GM18507 (cell line): ENCODE measurements at places on chromosomes 3 and 15.

DNA sequence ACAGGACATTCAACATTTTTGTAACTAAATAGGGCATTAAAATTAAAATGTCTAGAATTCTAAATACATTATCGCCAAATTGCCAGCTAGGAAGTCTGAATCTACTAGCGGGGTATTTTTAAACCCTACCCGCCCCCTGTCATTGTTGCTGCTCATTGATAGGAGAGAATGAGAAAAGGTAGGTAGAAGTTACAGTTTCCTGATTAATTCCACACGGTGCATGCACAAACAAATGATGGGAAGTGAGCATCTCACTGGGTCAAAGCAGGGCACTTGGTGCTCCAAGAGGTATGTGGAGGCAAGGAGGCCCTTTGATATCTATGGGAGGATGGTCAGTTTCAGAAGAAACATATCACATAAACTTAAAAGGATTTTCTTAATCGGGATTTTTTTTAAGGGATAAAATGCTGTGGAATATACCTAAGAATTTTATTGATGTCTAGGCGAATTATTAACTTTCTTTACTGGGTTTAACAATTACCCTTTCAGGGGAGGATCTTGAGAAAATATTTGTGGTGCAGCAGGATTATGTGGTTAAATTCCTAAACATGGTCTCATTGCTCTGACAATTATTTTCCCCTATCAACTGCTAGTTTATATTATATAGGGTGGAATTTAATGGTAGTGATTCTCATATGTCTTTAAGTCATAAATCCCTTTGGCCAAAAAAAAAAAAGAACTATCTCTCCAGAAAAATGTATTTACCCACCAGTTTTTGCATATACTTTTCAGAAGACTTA is 236.0 kb upstream of the GOLGA6L4 start:
- no peak for DNase-seq

DNA sequence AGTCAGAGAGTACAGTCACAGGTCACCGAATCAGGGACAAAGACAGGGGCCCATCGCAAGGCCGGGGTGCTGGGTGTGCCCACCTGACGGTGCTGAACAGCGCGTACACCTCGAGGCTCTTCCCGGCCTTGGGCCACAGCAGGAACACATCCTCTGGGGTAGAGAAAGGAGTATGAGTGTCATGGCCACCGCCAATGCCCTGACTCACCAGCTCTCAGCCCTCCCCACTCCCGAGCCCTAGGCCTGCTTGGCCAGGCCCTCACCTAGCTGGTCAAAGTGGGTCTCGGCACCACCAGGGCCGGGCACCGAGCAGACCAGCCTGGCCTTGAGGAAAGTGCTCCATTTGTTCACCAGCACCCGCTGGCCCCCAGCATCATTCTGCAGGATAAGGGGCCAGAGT is 4.2 kb downstream of the SEMA3G start:
- DNase-seq = no peak

- DNase-seq = no peak
These were observed 30.4 kb upstream of the FBLN2 start for GRCh38 chr3:13518516-13518953.

DNA sequence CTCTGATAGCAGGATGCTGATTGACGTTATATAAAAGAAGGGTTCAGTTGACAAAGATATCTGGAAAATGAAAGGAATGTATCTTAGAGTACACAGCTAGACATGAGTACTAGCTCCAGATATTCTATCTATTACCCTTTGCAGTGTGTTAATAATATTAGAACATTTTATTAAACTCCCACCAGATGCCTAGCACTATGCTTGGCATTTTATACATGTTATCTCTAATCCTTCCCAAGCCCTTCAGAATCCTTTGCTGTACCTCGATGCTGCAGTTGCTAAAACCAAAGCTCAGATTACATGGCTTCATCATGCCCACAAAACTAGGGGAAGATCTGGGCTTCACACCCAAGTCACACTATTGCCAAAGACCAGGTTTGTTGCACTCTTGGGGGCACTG is 350.1 kb upstream of the AZI2 start:
- DNase-seq = no peak

GRCh38 chr15:58842713-58843396 is 71.8 kb downstream of the MINDY2 start:
- DNase-seq = no peak

DNA sequence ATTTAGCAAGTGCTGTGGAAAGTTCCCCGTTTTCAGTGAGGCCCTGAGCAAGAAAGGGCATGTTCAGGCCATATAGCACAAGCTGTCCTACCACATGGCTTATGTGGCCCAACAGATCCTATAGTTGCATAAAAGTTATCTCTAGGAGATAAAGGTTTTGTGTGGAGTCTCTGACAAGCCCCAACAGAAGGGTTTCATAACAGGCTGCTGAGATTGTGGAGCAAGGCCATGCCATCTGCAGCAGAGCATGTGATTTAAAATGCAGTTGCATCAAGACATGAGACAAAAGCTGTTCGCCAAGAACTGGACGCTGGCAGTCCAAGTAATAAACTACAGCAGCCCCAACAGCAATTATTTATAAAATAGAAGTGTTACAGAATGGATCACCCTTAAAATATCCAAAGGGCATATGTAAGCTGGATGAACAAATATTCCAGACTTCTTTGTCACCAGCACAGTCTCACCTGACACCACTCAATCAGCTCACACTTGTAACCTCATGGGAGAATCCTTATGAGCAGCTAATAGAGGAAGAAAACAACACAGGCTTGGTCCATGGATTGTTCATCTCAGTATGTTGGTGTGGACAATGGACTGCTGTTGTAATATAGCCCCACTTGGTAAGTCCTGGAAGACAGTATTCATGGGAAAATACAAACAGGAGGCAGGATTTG is 14.4 kb upstream of the CLDN1 start:
- DNase-seq = no peak

- DNase-seq = no peak
These were observed 1.1 kb upstream of the ZBTB38 start for GRCh38 chr3:141367038-141367730.

GRCh38 chr3:110577854-110578253 is 493.8 kb upstream of the NECTIN3 start:
- no peak for DNase-seq

DNA sequence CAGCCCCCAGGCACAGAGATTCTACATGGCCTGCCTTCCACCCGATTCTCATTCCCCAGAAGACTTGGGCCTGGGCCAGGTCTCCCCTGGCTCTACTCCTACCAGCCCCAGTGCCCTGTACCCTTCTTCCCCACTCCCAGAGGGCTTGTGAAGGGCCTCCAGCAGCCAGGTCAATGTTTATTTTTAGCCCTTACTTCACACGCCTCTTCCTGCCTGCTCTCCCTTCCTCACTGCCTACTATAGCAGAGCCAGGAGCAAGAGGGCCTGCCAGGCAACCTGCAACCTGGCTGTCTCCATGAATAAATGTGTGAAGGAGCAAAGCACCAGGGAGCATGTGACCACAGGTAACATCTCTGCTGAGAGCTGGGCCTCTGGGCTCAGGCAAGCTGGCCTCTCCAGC is 26.4 kb upstream of the APEH start:
- no peak for DNase-seq

GRCh38 chr3:76063019-76063418 is 277.7 kb upstream of the ZNF717 start:
- no peak for DNase-seq

DNA sequence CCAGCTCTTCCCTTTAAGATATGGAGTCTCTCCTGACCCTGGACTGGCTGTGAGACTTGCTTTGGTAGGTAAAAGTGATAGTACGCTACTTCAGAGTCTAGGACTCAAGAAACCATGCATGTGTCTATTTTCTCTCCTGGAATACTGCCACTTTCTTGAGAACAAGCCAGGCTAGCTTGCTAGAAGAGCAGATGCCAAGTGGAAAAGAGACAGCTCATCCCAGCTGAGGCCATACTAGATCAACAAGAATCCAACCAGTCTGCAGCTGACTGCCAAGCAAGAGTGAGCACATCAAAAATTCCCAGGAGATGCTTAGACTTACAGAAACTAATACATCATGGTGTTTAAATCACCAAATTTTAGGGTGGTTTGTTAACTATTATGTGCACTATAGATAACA is 208.3 kb upstream of the RBMS3 start:
- DNase-seq = no peak

GRCh38 chr15:41877631-41878354 is 16.1 kb downstream of the SPTBN5 start:
- DNase-seq = no peak

DNA sequence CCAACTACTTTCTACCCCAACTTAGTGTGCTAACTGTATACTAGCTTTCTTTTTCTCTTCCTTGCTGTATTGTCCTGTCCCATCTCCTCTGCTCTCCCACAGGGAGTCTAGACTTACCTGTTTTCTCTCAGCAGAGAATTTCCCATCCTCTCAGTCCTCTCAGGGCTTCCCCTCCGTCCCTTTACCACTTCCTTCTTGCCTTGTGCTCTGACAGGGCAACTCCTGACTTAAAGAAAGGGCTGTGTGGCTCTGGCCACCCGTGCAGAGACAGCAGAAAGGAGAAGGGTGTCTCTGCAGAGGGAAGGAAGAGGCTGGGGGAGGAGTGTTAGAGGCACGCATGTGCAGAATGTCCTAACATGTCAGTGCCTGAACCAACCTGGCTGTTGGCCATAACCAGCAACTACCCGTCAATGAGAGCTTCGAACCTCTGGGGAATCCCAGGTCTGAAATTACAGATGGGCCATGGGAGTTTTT is at the start of gene GCSAM:
TSS of gene GCSAM (minus strand) at position 274 of the 474 bp plus-strand sequence. CDS start at position 146, 128 bp downstream.
- DNase-seq = peak; percentile 54

DNA sequence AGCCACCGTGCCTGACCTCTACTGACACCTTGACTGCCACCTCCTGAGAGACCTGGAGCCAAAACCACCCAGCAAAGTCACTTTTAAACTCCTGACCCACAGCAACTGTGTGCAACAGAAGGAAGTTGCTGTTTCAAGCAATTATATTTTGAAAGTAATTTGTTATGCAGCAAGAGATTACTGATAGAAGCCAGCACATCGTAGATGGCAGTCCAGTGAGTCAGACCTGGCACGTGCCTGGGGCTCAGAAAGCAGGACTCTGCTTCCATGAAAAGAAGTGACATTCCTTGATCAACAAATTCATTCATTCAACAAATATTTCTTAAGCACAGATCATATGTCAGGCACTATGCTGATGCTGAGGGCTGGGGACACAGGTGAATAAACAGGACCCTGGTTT is 5.7 kb upstream of the CSPG4 start:
- no peak for DNase-seq

GRCh38 chr15:20295238-20295811 is 246.3 kb downstream of the GOLGA6L6 start:
- DNase-seq = no peak

- no peak for DNase-seq
These were observed 58.9 kb upstream of the MAGI1 start for GRCh38 chr3:66097647-66098046.

DNA sequence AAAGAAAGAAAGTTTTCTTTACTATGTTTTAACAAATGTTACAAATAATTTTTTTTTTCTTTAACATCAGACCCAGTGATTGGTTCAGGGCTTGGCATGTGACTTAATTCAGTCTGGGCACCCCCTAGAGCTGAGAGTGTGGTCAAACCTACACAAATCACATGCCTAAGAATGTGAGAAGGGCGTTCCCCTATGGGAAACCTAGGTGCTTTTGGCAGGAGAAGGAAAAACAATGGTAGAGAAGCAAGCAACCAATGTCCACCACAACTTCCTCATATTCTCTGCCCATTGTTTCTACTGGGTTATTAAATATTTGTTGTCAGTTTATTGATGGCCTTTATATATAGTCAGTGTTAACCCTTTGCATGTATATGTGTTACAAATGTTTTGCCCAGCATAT is 21.4 kb upstream of the PIAS1 start:
- peak; percentile 18 for DNase-seq

- DNase-seq = no peak
These were observed 11.7 kb downstream of the ATP6V1A start for GRCh38 chr3:113758389-113759024.

DNA sequence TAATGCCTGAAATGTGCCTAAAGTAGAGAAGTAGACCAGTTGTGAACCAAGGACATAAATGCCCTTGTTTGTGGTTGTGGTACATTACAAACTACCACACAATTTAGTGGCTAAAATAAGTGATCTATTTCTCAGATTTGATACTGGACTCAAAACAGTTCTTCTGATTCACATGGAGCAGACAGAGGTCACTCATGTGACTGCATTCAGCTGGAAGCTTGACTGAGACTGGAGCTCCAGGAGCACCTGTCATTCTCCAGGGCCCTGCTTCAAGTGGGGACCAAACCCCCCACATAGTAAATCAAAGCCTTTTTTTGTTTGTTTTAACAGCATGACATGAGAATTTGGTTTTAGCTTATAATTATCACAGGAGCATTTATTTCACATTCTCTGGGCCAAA is 301.2 kb downstream of the OXSM start:
- no peak for DNase-seq

DNA sequence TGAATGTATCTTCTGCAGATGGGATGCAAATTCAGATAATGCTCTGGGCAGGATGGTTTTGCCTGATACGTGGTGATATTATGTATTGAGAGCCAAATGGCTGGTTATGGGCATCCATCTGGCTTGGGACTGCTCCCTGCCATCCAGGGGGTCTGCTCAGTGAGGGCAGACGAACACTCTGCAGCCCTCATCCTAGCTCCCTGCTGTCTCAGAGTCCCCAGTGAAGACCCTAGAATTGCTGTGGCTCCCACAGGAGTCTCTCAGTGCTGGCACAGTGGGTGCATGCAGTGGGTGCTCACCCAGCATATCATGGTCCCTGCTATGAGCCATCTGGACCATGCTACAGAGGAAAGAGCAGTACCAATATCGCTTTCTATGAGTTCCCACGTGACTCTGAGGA is 10.3 kb downstream of the CX3CR1 start:
- DNase-seq = no peak

DNA sequence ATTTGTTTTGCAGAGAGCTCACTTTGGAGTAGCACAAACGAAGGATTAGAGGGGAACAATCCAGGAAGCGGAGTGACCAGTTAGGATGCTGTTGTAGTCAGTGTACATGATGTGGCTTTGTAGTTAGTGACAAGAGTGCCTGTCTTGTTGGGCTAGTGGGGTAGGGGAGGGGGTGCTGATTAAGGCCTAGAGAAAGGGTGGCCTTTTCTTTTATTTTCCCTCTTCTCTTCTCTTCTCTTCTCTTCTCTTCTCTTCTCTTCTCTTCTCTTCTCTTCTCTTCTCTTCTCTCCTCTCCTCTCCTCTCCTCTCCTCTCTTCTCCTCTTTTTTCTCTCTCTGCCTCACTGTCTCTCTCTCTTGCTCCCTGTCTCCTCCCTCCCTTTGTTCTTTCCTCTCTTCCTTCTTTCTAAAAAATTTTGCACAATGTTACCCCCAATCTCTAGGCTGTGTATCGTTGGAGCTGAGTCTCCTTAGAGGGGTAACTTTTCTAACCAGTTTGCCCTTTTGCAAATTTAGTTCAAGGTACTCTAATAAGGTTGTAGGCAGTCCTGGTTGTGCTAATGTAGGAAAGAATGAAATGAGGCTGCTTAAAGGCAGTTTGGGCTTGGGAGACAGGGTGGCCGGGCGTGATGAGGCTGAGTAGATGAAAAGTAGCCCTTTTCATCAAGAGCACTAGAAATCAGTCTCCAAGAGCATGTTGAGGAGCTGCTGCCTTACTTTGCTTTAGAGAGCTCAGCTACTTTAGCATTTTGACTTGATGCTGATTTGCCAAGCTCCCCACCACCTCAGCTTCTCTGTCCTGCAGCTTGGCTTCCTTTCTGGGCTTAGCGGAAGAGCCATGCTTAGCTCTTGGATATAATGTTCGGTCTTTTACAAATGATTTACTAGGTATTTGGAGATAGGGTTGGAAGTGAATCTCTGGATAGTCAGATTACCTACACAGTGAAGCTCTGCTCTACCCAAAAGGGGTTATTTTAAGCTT is 58.6 kb downstream of the SV2B start:
- DNase-seq = no peak

GRCh38 chr3:193780810-193781478 is 187.9 kb downstream of the OPA1 start:
- peak; percentile 35 for DNase-seq
